Stimulated activated CD4-positive, alpha-beta T cell treated with anti-CD3 and anti-CD28 coated beads, Interleukin-2, amount 100 ng/mL, for 24 hours (primary cell): ENCODE measurements at places on chromosomes 4 and X.

GRCh38 chrX:132414404-132414803 lies 74.4 kb downstream of the MBNL3 start:
- DNase-seq = no peak

- no peak for DNase-seq
Measured at GRCh38 chr4:100049872-100050271, 99.8 kb upstream of the H2AZ1 start.

DNA sequence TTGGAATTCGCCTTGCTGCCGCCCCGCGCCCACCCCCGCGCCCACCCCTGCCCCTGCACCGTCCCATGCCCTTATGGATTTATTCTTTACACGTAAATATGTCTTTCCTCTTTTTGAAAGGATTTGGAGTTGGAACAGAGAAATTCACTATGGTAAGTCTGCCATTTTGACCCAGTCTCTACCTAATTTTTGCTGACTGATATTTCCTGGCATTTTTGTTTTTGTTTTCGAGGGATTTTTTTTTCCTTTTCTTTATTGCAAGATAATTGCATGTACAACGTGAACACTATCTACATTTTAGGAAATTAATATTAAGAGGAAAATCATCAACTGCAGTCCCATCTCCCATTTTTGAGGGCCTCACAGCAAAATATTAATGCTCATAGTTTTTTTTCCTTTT lies 468 bp upstream of the SPIN2B start:
- no peak for DNase-seq

- no peak for DNase-seq
Measured at GRCh38 chr4:148238811-148239493, 203.3 kb downstream of the NR3C2 start.

- no peak for DNase-seq
Measured at GRCh38 chr4:135185256-135185655, 983.7 kb upstream of the PABPC4L start.

GRCh38 chrX:13897566-13897965 lies 80.7 kb upstream of the GPM6B start:
- no peak for DNase-seq

- DNase-seq = no peak
Measured at GRCh38 chr4:38618505-38618904, 45.5 kb upstream of the KLF3 start.
